IgD-negative memory B cell (primary cell): ENCODE measurements at places on chromosomes 11 and 22. TPM values are rescaled to one million over a fixed set of nuclear protein-coding genes. Genes with fewer than 3 reads are reported as not detected.

Gene OR5AN1
- not detected for polyA plus RNA-seq

Gene DDTL
- polyA plus RNA-seq, result 1.7 TPM

Gene FERMT3
- polyA plus RNA-seq, result 149 TPM

Gene TSPAN18
- polyA plus RNA-seq, result 2.1 TPM

Gene GRAP2
- 11.8 TPM for polyA plus RNA-seq

Gene DNAJB13
- 0.35 TPM for polyA plus RNA-seq

Gene POU2AF1
- polyA plus RNA-seq, result 194 TPM

Gene IGLL1
- polyA plus RNA-seq, result not detected

Gene B3GAT1
- polyA plus RNA-seq, result not detected

Gene MMP1
- not detected for polyA plus RNA-seq

Gene RTN4RL2
- 0.14 TPM for polyA plus RNA-seq

Gene MTMR2
- 7.2 TPM for polyA plus RNA-seq

Gene GPHA2
- not detected for polyA plus RNA-seq

Gene CD6
- polyA plus RNA-seq, result 8.6 TPM

Gene ANKK1
- polyA plus RNA-seq, result not detected

Gene FGF19
- not detected for polyA plus RNA-seq

Gene FXYD2
- polyA plus RNA-seq, result not detected

Gene RANGAP1
- polyA plus RNA-seq, result 21.6 TPM

Gene GPR83
- polyA plus RNA-seq, result 0.20 TPM

Gene LDHAL6A
- polyA plus RNA-seq, result not detected

Gene CASP4
- 105 TPM for polyA plus RNA-seq
